ENCODE measurements at places on chromosomes 13 and 19. TPM values are rescaled to one million over a fixed set of nuclear protein-coding genes. Genes with fewer than 3 reads are reported as not detected.
A peak's percentile ranks its signal among the peaks of the same experiment; 100 is the strongest.

PRODH2 gene
- not detected for total RNA-seq

SYCN gene
- total RNA-seq: not detected

CLDND2 gene
- total RNA-seq: 1.8 TPM

- DNase-seq: peak; percentile 96
Observed at GRCh38 chr19:42440357-42441048, 2.2 kb downstream of the CXCL17 start.

GRCh38 chr13:110233181-110233950, 73.6 kb downstream of the COL4A1 start:
- no peak for DNase-seq

CDC34 gene
- 151 TPM for total RNA-seq

- peak; percentile 22 for DNase-seq
Observed at GRCh38 chr13:110173247-110173818, 133.6 kb downstream of the COL4A1 start.

- DNase-seq: no peak
Observed at GRCh38 chr19:18665771-18666202, 17.7 kb upstream of the CRTC1 start.

- peak; percentile 87 for DNase-seq
Observed at GRCh38 chr19:3987619-3988371, 2.5 kb upstream of the EEF2 start.

SIN3B gene
- total RNA-seq: 23.8 TPM

ZNF235 gene
- total RNA-seq: 1.0 TPM

DNA sequence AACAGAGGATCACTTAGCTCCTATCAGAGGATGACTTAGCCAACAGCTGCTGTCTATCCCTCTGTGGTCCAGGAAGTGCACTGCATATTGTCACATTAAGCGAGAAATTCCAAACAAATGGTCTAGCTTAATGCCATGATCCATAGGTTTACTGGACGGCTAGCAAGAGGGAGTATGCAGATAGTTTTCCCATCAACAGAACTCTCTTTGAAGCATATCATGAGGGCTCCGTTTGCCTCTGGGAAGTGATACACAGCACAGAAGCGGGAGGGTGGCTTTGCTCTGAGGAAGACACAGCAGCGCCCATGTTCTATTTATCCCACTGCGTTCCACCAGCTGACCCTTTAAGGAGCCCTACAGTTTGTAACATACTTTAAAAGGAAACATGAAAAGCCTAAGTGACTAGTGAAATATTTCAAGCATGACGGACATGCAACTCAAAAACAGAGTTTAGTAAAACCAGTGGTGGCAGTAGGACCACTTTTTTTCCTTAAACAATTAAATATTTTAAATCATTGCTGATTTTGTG, 52.7 kb downstream of the COL4A1 start:
- DNase-seq: no peak

GRCh38 chr13:32707471-32707870, 121.2 kb downstream of the PDS5B start:
- no peak for DNase-seq

HSH2D gene
- total RNA-seq: 9.2 TPM

ICAM3 gene
- total RNA-seq: 11.0 TPM

DNA sequence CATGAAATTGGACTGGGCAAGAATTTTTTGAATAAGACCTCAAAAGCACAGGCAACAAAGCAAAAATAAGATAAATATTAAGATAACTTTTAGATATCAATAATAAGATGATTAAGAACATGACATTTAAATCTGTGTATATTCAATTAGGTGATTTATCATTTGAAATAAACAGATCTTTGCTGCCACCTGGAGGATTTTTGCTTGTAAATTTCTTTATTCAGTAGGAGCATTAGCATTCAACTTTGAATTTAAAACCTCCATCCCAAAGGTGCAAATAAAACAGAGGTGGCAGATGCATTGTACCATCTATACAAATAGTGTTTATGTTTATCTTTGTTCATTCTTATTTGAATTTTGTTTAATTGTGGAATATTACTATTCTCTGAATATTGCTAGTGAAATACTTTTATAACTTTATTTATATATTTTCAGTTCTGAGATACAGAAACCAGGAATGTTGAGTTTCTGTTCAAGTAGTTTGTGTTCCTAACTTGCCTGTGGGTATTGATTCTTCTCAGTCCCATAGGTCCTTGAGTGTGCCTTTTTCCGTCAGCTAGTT, 20.9 kb downstream of the COG6 start:
- DNase-seq: peak; percentile 84

DNA sequence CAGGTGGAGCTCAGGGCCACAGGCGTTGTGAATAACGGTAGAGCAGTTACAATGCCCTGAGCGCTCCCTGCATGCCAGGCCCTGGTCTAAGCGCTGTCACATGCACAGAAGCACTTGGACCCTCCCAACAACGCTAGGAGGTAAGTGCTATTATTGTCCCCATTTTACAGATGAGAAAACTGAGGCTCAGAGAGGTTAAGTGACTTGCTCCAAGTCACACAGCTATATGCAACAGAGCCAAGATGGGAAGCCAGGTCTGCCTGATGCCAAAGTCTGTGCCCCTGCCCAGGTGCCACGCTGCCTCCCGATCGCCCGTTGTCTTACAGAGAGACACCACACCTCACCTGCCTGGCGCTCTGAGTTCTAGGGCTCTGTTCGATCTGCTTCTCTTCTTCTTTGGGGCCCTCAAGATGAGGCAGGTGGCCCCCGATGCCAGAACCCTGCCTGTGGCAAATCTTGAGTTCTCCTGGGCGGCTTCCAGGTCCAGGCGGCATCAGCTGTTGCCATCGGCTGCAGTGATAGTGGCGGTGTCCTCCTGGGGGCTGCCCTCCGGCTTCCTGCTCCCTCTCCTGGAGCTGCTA, 20.0 kb downstream of the YIPF2 start:
- no peak for DNase-seq

DNA sequence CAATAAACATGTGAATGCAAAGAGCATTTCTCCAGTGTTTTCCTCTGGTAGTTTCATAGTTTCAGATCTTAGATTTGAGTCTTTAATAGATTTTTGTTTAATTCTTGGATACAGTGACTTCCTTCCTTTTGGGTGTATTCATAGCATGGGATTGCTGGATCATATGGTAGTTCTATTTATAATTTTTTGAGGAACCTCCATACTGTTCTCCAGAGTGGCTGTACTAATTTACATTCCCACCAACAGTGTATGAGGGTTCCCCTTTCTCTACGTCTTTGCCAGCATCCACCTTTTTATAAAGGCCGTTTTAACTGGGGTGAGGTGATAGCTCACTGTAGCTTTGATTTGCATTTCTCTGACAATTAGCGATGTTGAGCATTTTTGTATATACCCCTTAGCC, 9.3 kb upstream of the CALM3 start:
- DNase-seq: no peak

PGLYRP2 gene
- total RNA-seq: not detected

DNA sequence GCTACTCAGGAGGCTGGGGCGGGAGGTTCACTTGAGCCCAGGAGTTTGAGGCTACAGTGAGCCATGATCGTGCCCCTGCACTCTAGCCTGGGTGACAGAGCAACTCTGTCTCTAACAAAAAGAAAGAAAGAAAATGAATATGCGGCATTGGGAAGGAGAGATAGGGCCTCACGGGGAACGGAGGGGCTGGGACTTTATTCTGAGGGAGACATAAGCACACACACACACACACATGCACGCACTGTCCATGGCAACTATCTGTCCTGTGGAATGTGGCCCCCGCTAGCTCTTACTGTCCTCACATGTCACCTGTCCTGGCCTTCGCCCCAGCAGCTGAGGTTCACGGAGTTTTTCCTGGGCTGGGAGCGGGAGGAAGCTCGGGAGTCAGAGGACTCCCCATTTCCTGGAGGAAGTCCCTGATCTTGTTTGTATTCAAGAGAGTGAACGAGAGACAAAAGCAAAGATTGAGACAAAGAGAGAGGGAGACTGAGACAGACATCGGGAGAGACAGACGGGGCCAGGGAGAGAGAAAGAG, 654 bp downstream of the STAP2 start:
- DNase-seq: peak; percentile 52

DNA sequence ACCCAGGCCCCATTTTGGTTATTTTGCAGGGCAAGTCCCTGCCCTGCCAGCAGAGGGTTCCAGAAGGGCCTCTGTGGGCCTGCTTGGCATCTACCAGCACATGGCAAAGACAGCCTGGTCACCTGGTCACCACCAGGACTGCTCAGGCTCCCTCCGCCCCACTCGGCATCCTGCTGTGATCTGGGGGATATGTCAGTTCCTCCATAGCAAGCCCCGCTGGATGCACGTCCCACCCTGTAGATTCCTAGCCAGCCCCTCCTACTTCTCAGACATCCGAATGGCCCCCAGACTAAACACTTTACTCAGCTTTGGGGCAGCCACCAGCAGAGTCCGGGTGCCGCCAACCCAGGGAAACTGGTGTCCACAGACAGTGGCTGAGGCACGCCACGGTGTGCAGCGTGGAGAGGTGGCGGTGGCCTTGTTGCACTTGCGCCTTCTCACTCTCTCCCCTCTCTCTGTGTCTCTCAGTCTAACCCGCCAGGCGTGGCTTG, 31.8 kb upstream of the USE1 start:
- DNase-seq: no peak

DNA sequence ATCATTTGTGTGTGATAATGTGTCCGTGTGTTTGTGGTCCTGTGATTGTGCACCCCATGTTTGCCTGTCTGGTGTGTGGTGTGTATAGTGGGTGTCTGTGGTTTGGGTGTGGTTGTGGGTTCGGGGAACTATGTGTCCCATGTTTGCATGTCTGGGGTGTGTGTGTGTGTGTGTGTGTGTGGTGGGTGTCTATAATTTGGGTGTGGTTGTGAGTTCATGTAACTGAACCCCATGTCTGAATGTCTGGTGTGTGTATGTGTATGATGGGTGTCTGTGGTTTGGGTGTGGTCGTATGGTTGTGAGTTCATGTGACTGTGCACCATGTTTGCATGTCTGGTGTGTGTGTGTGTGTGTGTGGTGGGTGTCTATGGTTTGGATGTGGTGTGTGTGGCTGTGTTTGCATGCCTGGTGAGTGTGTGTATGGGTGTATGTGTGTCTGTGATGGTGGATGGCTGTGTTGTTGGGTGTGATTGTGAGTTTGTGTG, 11.1 kb upstream of the NFIX start:
- no peak for DNase-seq

DNA sequence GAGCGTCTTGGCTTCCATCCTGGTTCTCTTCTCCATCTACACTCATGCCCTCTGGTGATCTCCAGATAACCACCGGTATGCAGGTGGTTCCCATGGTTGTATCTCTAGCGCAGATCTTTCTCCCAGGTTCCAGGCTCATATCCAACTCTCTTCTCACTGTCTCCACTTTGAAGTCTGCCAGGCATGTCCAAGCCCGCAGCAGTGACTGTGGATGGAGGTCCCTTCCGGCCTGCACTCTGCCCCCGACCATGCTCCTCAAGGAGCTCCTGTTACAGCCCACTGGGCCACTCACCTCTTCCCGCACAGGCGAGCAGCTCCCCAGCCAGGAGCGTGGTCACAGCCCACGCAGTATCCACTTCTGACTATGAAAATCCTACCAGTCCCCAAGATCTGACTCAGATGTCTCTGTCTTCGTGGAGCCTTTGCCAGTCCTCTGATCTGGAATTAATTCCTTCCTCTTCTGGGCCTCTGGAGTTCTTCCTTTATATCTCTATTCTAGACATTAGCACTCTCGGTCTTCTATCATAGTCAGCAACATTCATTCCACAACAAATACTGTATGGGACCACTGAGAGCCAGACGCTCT, 100.2 kb downstream of the TEX26 start:
- DNase-seq: no peak

DNA sequence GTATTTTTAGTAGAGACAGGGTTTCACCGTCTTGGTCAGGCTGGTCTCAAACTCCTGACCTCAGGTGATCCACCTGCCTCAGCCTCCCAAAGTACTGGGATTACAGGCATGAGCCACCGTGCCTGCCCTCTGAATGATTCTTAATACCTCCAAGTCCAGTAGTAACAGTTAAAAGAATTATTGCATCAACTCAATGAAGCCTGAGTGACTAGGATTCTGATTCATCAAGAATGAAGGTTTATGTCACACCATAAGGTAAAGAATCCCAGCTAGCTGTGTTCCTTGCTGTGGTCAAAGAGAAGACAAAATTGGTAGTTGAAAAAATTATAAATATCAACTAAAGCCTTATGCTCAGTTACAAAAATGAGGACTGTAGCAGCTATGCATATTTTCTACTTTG, 81.2 kb upstream of the ABCC4 start:
- DNase-seq: no peak

GRCh38 chr13:84684804-84685203, 802.5 kb upstream of the SLITRK1 start:
- no peak for DNase-seq

DNA sequence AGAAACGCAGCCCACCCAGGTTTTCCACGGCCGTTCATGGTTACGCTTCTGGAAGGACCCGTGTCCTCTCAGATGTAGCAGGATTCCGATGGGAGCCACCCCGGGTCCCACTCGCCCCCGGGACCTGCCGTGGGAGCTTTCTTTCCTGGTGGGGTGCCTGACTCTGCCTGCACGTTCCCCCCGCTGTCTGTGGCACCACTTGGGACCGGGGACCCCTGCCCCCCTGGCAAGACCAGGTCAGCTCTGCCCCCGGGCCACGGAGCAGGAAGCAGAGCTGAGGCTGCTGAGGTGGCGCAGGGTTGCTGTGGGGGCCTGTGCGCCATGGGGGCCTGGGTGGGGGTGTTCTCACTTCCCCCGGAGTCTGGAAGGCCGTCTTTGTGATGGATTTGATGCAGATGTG, 12.1 kb downstream of the CSNK1G2 start:
- DNase-seq: no peak

DNA sequence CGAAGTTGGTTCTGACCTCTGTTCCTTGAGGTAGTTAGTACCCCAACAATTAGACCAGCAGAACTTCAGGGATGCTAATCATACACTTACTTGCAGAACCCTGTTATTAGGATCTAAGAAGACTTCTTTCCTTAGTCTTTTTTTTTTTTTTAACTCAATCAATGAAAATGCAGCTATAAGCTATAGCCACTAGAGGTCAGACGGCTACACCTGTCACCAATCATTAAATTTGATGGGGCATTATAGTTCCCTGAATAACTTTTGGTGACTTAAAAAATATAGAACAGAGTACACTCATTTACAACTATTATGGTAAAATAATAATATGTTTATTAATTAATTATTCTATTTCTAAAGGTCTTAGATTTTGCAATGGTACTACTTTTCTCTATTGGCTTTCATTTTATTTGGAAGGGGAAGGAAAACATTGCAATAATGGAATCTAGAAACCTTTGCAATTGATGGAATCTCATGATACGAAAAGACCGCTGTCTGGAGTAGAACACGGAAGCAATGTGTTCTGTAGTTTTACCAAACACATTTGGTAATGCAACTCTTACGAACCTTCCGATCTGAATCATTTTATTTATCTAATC, 483.2 kb downstream of the DIAPH3 start:
- peak; percentile 73 for DNase-seq

GRCh38 chr13:28100150-28101121, at the start of gene FLT3:
TSS of gene FLT3 (minus strand) at chr13:28100576. CDS start at chr13:28100510, 66 bp downstream.
- no peak for DNase-seq

- no peak for DNase-seq
Observed at GRCh38 chr13:24998433-24998832, 97.5 kb upstream of the PABPC3 start.

Data from HT-29 (cell line).